ENCODE measurements at places on chromosomes 7 and 10. TPM values are rescaled to one million over a fixed set of nuclear protein-coding genes. Genes with fewer than 3 reads are reported as not detected.

The AKR1B15 gene
- 1.4 TPM for total RNA-seq

The CYP3A4 gene
- total RNA-seq: not detected

The C10orf53 gene
- not detected for total RNA-seq

The AKR1D1 gene
- not detected for total RNA-seq

The LIPF gene
- not detected for total RNA-seq

The FLNC gene
- 0.57 TPM for total RNA-seq

The C7orf33 gene
- not detected for total RNA-seq

The ACTR3C gene
- not detected for total RNA-seq

The DRGX gene
- not detected for total RNA-seq

The LIPJ gene
- not detected for total RNA-seq

The ADAM22 gene
- total RNA-seq: 3.6 TPM

The AGBL3 gene
- total RNA-seq: 2.6 TPM

The FAM25A gene
- total RNA-seq: not detected

The ABCB8 gene
- total RNA-seq: 26.8 TPM

The NEUROD6 gene
- total RNA-seq: not detected

The NKX2-3 gene
- 0.25 TPM for total RNA-seq

The TEX36 gene
- total RNA-seq: not detected

The MLXIPL gene
- total RNA-seq: 1.6 TPM

The TRA2A gene
- 23.1 TPM for total RNA-seq

The MYH16 gene
- total RNA-seq: not detected

The UCN3 gene
- total RNA-seq: not detected

The TMEM236 gene
- 0.17 TPM for total RNA-seq

The DPP6 gene
- not detected for total RNA-seq

The C10orf143 gene
- not detected for total RNA-seq

The PKD2L1 gene
- total RNA-seq: not detected

The AKR1C4 gene
- total RNA-seq: not detected

The CTTNBP2 gene
- total RNA-seq: 0.94 TPM

The TRIM56 gene
- 12.9 TPM for total RNA-seq

The HOXA6 gene
- total RNA-seq: 8.3 TPM

The ZNF736 gene
- not detected for total RNA-seq

The PODXL gene
- total RNA-seq: 2.3 TPM

The NUTM2D gene
- 0.75 TPM for total RNA-seq

The HGF gene
- not detected for total RNA-seq

The FAM221A gene
- 3.3 TPM for total RNA-seq

The ITPRID1 gene
- not detected for total RNA-seq

The IFIT3 gene
- total RNA-seq: 2.5 TPM

The MBLAC1 gene
- total RNA-seq: 0.89 TPM

The NCAPG2 gene
- 33.9 TPM for total RNA-seq

The CD36 gene
- total RNA-seq: 0.82 TPM

Measured in NCI-H460 (cell line).